ENCODE measurements at places on chromosomes 7 and 10.

- H3K4me1 ChIP-seq, result peaks cover 22% of the 10 kb centered on the region
- no peak for DNase-seq
- no peak overlapping the region for H3K27ac ChIP-seq
- H3K27me3 ChIP-seq, result peaks cover 13% of the 10 kb centered on the region
- H3K4me3 ChIP-seq, result peak overlapping the region; percentile 50
These were observed 11.3 kb downstream of the PLAU start for GRCh38 chr10:73922007-73922863.

GRCh38 chr7:668139-668931 lies 58.2 kb upstream of the DNAAF5 start:
- H3K4me3 ChIP-seq, result no peak overlapping the region
- no peak overlapping the region for H3K27ac ChIP-seq
- no peak for DNase-seq
- no peaks in the 10 kb centered on the region for H3K36me3 ChIP-seq
- no peaks in the 10 kb centered on the region for H3K27me3 ChIP-seq
- no peaks in the 10 kb centered on the region for H3K4me1 ChIP-seq

DNA sequence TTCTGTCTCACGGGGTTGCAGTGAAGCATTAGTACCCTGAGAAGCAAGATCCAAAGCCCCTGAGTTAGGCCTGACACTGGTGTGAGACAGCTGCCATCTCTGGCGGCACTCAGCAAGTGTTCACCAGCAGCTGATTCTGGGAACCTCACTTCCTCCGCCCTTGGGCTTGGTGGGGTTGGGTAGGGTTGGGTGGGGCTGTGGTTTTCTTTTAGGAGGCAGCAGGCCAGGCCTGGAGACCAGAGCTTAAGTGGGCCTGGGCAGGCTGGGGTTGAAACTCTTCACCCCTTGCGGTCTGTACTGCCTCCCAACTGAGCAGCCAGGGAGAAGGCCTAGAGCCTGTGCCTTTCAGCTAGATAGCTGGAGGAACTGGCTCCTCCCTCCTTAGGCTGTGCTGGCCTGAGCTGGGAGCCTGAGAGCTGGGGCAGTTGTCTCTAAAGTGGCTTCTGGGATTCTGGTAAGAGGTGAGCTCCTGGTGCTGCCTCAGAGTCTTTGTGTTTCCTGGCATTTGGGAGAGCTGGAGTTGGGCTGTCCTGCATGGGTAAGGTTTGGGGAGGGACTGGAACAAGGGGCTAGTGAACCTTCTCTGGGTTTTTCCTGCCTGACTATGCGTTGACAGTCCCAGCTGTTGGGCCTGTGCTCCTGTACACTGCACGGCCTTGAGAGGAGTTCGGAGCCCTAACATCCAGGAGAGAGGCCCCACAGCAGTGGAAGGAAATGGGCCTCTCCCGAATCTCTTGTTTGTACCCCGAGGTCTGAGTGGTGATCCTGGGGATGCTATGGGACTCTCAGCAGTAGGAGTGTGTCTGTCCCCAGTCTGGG lies 5.1 kb downstream of the TSPAN14 start:
- H3K27me3 ChIP-seq, result no peaks in the 10 kb centered on the region
- DNase-seq, result no peak
- H3K4me3 ChIP-seq, result peak overlapping the region; percentile 96
- H3K4me1 ChIP-seq, result peaks cover 87% of the 10 kb centered on the region
- H3K27ac ChIP-seq, result peak overlapping the region; percentile 92
- peaks cover 19% of the 10 kb centered on the region for H3K36me3 ChIP-seq

- H3K36me3 ChIP-seq, result peaks cover 61% of the 10 kb centered on the region
- peak overlapping the region; percentile 49 for H3K27ac ChIP-seq
- H3K4me3 ChIP-seq, result no peak overlapping the region
- no peaks in the 10 kb centered on the region for H3K27me3 ChIP-seq
- no peak for DNase-seq
These were observed 114.1 kb downstream of the LARP4B start for GRCh38 chr10:817371-817770.

- no peaks in the 10 kb centered on the region for H3K27me3 ChIP-seq
- no peak overlapping the region for H3K4me3 ChIP-seq
- H3K36me3 ChIP-seq, result peaks cover 15% of the 10 kb centered on the region
- peaks cover 25% of the 10 kb centered on the region for H3K4me1 ChIP-seq
These were observed 1.0 kb upstream of the HIF1AN start for GRCh38 chr10:100534726-100535125.

- H3K27me3 ChIP-seq, result no peaks in the 10 kb centered on the region
- H3K27ac ChIP-seq, result peak overlapping the region; percentile 95
- H3K4me3 ChIP-seq, result peak overlapping the region; percentile 58
These were observed 127.9 kb downstream of the FAM53B start for GRCh38 chr10:124616040-124616835.

DNA sequence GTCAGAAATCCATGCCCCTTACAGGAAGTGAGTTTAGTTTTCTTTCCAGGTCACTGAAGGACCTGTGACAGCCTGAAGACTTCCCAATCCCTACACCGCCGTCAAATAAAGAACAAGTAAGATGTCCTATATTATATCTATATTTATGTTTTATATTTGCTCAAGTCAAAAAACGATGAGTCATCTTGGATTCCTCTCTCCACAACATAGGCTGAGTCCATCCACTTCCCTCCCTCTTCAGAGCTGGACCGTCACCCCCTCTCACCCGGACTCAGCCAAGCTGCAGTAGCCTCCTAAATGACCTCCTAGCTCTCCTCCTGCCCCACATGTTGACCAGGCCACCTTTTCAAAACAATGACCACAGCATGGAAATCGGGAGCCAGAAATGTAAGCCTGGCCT lies 53.5 kb downstream of the GLI3 start:
- H3K4me3 ChIP-seq, result no peak overlapping the region
- no peak overlapping the region for H3K27ac ChIP-seq
- H3K36me3 ChIP-seq, result peaks cover 2% of the 10 kb centered on the region
- H3K27me3 ChIP-seq, result no peaks in the 10 kb centered on the region

GRCh38 chr10:75406462-75407223 lies 5.1 kb upstream of the ZNF503 start:
- DNase-seq, result no peak
- peaks cover 83% of the 10 kb centered on the region for H3K27me3 ChIP-seq
- no peak overlapping the region for H3K4me3 ChIP-seq
- no peak overlapping the region for H3K27ac ChIP-seq
- peaks cover 21% of the 10 kb centered on the region for H3K4me1 ChIP-seq

DNA sequence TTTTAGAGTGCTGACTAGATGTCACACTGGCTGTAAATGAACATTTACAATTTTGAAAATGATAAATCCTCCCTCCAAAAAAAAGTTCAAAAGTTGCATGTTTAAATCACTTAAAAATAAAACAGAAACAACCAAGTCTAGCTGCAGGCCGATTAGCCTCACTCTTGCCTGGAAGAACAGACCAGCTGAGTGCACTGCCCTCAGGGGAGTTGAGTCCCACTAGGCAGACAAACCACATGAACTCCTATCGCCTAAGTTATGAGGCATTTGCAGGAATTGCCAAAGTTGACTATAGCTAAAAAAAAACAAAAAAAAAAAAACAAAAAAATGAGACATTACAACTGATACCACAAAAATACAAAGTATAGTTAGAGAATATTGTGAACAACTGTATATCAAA lies 510.0 kb downstream of the ANKRD7 start:
- DNase-seq, result no peak
- H3K27ac ChIP-seq, result no peak overlapping the region
- no peak overlapping the region for H3K4me3 ChIP-seq
- no peaks in the 10 kb centered on the region for H3K36me3 ChIP-seq
- H3K27me3 ChIP-seq, result no peaks in the 10 kb centered on the region

DNA sequence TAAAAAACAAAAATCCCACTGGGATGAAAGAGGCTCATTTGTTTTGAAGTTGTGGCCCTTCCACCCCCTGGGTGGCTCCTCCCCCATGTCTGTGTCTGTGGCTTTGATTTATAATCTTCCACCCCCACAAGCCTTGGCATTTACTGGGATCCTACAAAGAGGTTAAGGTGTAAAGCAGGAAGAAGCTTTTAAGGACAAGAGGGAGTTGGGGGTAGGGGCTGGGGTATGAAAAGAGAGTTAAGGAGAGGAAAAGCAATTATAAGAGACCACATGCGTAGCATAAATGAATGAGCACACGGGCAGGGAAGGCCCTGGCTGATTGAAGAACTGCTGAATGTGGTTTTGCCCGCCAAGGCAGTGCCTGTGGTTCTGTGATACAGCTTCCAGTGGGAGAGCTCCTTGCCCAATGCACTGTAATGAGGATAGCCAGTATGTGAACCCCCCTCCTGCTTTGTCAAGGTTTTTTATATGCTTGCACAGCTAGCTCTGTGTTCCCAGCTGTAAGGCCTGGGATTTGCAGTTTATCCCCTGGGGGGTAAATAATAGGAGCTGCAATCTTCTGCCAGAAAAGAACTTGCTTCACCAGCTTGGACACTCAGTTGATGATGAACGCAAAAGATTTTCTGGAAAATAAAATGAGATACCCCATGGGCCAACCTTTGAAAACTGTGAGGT lies 34.7 kb upstream of the KMT2E start:
- peaks cover 17% of the 10 kb centered on the region for H3K36me3 ChIP-seq
- DNase-seq, result no peak
- H3K27ac ChIP-seq, result no peak overlapping the region
- H3K4me1 ChIP-seq, result peaks cover 23% of the 10 kb centered on the region
- no peaks in the 10 kb centered on the region for H3K27me3 ChIP-seq

DNA sequence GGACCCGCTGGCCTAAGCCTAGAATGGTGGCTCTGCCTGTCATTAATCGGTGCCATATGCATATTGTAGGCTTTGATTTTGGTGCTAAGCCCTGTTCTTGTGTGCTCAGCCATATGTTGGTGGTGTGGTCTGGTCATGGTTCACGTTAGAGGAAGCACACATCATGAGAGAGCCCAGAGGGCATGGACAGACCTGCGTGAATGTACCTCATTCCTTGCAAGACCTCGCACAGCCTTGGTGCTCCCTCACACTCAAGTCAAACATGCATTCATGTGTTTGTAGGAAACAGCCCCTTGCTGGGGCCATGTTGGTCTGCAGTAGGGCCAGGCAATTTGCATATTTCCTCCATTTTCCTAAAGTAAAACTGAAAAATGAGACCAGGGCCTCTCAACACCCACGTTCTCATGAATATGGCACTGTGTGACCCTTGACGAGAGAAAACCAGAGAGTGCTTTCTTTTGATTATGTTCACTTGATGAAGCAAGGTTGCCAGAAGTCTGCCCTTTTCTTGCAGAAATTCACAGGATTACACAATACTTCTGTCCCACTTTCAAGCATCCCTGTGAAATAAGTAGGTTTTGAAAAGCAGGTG lies 268.7 kb downstream of the CELF2 start:
- H3K36me3 ChIP-seq, result peaks cover 50% of the 10 kb centered on the region
- H3K27me3 ChIP-seq, result no peaks in the 10 kb centered on the region
- no peak overlapping the region for H3K27ac ChIP-seq
- DNase-seq, result no peak

DNA sequence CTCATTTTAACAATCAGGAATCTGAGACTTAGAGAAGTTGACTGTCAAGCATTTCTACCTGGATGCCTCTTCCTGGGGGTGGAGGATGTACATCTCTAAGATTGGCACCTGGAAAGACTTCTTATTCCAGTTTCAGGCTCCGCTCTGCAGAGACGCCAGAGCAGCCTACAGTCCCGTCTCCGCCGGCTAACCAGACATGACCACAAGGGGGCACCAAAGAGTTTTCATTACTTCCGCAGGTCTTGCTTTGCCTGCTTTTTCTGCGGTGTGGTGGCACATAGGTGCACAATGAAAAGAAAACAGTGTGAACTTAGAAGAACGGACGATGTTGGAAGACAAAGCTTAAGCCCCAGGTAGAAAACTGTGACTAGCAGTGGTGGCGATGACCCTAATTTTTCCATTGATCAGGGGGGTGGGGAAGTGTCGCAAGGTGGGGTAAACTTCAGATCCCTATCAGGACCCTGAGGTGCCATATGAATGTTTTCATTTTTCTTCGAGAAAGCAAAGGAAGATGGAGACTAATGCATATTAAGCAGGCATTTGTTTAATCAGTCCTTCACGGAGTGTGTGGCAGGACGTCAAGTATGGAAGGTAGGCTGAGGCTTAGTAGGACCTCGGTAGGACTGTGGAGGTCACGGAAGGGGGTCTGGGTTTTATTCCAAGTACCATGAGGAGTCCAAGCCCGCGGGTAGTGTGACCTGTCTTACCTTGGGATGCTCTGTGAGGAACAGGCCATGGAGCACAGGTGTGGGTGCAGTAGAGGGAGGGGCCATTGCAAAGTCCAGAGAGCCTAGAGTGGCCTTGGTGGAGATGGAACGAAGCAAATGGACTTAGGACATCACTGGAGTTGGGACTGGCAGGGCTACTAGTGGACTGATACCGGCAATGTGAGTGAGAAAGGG lies 60.1 kb upstream of the SORCS3 start:
- peak; percentile 46 for DNase-seq
- H3K4me1 ChIP-seq, result peaks cover 14% of the 10 kb centered on the region
- no peak overlapping the region for H3K27ac ChIP-seq
- H3K4me3 ChIP-seq, result no peak overlapping the region
- H3K36me3 ChIP-seq, result peaks cover 4% of the 10 kb centered on the region
